ENCODE measurements at places on chromosomes 1 and 21.

GRCh38 chr1:21238141-21238800, 52.0 kb downstream of the ECE1 start:
- DNase-seq, result no peak

DNA sequence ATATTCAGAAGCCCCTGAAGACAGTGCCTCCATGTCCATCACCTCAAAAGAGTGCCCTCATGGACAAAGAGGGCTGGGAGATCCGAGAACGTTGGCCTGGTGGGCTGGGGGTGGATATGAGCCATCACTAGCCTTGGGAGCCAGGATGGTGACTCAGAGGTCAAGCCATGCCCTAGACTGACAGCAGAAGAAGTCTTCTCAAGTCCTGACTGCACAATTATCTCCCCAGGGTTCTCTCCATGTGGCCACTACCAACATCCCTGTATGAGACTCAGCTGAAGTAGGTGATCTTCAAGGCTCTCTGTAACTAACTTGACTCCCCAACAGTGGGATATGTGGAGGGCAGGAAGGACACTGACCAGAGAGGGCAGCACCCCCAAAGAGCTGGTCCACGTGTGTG, 7.1 kb upstream of the USF1 start:
- no peak for DNase-seq

DNA sequence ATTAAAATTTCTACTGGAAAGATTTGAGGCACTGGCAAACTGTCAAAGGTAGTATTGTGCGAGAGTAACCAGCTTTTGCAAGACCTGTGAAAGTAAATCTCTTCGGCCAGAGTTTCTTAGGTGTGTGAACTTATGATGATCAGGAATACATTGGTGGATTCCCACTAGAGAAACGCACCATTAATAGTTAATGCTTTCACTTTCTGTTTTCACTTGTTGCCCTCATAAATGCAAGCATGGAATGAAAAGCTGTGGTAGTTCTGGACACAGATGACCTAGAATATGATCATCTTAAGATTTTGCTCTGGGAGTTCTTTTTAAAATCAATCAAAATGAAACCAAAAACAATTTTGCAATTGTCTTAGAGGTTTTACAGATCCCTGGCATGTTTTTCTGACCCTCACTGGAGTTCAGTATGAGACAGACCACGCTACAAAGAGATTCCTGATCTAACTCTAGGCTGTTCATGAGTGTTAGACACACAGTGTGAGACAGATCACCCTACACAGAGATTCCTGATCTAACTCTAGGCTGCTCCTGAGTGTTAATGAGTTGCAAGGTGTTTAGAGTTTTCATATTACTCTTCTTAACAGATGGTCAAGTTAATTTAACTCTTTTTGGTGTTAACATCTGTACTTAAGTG, 98.8 kb downstream of the SDCCAG8 start:
- DNase-seq, result no peak

GRCh38 chr1:239123260-239123659, 263.1 kb upstream of the CHRM3 start:
- no peak for DNase-seq
